ENCODE measurements at places on chromosomes 6 and 20.

DNA sequence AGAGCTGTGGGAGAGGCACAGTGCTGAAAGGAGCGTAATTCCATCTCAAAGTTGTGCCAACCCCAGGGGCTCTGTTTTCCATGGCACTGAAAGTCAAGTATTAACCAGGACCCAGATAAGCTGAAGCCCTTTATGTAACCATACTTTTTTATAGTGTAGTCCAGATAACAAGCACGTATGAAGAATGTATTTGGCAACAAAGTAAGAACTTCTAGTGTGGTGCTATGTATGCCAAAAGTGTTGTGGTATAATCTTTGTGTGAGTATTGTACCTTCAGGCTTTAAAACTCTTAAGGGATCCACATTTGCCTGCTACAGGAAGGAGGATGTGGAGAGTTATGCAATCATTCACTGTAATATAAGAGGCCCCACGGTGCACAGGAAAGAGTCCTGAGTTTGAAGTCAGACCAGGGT lies 129.4 kb downstream of the IBTK start:
- DNase-seq: no peak

- DNase-seq: no peak
Observed at GRCh38 chr20:56860413-56860812, 231.3 kb downstream of the TFAP2C start.

DNA sequence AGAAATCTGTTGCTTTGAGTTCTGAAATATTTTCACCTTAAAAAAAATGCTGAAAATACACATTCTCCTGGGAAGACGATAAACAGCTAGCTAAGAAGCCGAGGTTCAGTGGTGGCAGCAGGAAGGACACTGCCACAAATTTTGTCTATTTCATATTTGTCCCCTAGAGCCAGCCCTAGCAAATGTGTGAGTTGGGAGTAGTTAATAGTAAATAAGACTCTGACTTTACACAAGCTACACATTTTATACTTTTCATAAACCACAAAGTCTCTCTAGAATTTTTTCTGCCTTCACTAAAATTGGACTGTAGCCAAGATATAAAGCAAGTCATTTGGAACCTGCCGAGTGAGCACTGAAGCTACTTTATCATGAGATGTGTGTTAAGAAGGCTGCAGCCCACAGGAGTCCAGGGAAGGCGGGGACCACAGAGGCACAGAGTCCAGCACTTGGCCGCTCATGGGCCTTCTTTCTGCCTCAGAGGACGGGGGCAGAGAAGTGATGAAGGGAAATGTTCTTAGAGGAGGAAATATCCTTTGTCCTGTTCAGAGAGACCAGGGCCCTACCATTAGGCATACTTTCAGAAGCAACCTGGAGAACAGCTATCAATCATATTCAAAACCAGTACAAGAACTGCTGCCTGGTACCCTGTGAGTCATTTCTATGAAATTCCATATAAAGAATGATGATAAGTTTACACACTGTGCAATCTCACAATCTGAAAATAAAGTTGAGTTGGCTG lies 241.7 kb upstream of the TAB2 start:
- DNase-seq: no peak

GRCh38 chr20:13243826-13244376 lies 22.8 kb downstream of the ISM1 start:
- DNase-seq: no peak

GRCh38 chr20:13397300-13397724 lies 176.2 kb downstream of the ISM1 start:
- no peak for DNase-seq

DNA sequence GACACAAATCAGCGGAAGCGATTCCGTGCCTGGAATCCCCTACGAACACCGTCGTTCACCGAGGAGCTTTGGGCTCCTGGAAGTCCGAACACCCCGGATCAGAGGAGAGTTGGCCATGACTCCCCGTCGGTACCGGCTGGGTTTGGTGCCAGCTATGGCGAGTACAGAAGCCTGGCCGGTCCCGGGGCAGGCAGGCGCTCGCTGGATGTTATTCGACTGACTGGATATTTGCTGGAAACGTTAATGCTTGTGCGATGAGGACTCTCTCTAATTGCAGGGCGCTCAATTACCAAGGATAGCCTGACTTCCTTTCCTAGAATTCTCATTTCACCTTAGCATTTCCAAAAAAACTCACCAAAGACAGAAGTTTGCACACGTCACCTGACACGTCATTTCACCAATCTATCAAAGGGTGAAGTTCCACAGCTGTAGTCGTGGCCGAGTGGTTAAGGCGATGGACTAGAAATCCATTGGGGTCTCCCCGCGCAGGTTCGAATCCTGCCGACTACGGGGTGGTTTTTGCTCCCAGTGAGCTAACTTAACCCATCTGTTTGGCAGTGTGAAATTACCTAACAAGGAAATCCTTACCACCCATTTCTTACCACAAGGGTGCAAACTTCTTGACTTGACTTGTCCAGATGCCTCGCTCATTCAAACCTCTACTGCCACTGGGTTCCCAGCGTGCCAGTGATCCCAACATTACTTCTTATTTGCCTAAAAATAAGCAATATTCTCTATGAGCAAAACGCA lies 22.7 kb upstream of the ZNF184 start:
- no peak for DNase-seq

DNA sequence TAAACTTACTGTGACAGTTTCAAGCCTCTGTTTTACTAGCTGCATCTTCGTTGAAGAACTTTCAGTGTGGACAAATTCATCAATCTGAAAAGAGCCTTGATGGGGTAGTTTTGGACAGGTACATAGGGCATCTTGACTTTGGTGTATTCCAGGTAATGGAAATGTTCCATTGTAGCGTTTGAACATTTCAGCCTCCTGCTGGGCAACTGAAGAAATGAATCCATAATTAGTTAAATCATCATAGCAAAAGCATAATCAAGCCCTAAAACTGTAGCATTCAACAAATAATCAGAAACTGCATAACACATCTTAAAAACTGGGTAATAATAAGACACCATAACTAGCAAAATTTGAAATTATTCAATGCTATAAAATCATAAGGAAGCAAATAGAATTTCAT lies 86.2 kb downstream of the AHI1 start:
- no peak for DNase-seq

DNA sequence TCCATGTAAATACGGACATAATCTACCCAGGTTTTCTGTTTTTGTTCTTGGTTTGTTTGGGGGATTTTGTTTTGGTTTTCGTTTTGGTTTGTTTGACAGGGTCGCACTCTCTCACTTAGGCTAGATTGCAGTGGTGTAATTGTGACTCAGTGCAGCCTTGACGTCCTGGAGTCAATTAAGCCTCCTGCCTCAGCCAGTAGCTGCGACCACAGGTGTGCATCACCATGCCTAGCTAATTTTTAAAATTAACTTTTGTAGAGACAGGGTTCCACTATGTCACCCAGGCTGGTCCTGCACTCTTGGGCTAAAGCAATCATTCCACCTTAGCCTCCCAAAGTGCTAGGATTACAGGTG lies 37.8 kb upstream of the EYA4 start:
- no peak for DNase-seq

- no peak for DNase-seq
Observed at GRCh38 chr6:5630636-5631035, 369.3 kb downstream of the FARS2 start.

DNA sequence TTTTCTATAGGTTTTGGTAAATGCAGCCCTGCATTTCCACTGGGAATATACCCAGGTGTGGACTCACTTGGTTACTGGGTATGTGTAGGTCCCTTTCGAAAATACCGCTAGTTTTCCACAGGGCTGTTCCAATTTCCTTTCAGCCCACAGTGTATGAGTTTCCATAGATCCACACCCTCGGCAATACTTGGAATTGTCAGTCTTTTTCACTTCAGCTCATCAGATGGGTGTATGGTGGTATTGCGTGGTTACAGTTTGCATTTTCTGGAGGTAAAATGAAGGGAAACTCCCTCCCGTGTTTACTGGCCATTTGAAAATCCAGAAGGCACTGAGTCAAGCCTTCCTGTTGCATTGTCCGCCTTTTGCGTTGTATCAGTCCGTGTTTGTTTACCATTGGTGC lies 453.6 kb downstream of the CDH26 start:
- no peak for DNase-seq

GRCh38 chr6:32609731-32610640 lies 20.3 kb upstream of the HLA-DRB1 start:
- DNase-seq: peak; percentile 80

DNA sequence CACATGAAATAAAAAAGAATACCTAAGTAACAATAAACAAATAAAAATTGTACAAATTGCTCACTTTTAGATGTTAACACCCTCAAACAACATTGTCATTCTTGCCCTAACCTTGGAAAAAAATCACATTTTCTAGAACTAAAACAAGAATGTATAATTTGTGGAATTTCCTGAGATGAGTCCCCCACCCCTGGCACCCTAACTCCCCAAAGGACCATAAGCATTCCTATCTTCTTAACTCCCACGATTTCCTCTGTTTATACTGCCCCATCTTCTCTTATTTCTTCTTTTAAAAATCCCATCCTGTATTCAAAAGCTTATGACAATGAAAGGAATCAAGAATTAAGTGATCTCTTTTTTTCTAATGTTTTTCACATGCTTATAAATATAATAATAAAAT lies 70.9 kb downstream of the IBTK start:
- no peak for DNase-seq

GRCh38 chr20:49624317-49624716 lies 56.4 kb upstream of the PTGIS start:
- DNase-seq: no peak

- DNase-seq: no peak
Observed at GRCh38 chr6:17831135-17831534, 124.4 kb upstream of the NUP153 start.

- DNase-seq: no peak
Observed at GRCh38 chr6:14521141-14521540, 403.6 kb downstream of the CD83 start.

GRCh38 chr20:7411075-7411474 lies 529.2 kb downstream of the HAO1 start:
- DNase-seq: no peak

DNA sequence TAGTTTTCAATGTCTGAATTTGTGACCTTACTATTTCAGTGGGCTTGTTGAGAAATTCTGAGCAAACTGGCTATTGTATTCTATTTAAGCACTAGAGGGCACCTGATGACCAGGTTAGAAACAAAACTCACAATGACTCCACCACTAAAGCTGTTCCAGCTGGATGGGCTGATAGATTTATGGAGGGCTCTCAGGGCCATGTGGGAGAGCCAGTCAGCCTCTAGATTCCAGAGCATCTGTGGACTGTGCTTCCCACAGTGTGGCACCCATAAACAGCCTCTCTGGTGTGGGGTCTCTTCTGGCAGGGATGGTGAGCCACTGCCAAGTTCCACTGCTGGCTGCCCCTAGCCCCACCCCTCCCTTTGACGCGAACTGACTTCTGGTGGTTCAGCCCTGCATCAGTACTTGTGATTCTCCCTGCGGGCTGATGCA lies 29.2 kb downstream of the C6orf58 start:
- DNase-seq: no peak

GRCh38 chr6:107931894-107932293 lies 26.1 kb downstream of the SEC63 start:
- no peak for DNase-seq

DNA sequence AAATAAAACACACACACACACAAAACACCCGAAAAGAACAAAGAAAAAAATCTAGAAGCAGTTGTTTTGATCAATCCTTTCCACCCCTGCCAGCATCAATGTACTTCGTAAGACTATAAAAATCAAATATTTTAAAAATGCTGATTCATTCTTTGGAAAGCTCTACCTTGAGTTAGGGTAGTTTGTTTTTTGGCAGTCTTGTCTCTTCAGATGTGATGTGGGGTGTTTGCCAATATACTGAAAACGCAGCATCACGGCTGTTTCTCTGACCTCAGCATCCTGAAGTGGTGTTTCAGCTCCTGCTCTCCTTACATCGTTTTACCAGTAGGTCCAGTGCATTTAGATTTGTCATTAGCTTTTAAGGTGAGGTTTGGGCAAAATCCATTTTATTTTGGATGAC lies 526.0 kb downstream of the UTRN start:
- DNase-seq: no peak

- no peak for DNase-seq
Observed at GRCh38 chr6:166419717-166420116, 37.0 kb upstream of the MPC1 start.

- no peak for DNase-seq
Observed at GRCh38 chr6:13081189-13081563, 247.2 kb downstream of the TBC1D7 start.

- DNase-seq: no peak
Observed at GRCh38 chr6:169940481-169941271, 189.3 kb downstream of the ERMARD start.

DNA sequence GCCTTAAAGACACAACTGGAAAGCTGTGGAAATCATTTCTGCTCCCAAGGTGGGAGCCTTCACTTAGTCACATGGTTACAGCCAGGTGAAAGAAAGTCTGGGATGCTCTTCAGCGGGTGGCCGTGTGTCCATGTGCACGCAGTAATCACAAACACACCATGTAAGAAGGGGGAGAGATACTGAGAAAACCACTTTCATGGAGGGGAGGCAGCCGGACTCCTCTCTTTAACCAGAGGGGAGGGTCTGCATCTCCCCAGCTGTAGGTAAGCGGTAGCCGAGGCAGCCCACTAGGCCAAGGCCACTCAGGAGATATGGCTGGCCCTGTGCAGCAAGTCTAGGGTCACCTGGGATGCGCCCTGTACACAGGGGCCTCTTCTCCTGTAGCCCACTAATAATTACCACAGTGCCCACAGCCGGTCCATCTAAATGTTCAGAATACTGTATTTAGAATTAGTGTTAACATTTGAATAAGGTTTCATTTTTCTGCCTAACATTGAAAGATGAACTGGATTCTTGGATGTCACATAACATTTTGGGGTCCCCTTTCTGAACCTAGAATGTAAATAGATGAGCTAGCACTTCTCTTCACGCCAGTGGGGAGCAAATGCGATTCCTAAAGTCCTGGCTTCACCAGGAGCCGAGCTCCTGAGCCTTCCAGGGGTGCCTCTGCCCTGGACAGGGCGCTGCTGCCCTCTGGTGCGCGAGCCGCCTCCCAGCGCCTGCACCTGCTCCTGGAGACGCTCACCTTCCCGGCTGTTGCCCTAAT lies 15.9 kb downstream of the GPR31 start:
- DNase-seq: peak; percentile 49

DNA sequence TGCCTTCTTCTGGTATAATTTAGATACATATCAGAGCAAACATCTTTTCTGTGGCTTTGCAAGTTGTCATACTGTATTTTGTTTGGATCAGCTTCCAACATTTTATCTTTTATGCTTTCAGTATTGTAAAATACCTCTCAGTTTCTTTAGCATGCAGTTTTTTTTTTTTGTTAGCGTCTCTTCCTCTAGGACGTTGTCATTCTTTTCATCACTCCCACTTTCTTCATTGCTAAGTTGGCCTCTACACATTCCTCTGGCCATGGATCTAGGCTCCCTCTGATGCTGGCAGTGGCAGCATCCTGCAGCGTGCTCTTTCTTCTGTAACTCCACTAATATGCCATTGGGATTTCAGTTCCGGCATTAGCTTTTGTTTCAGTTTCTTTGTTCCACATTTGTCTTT lies 21.7 kb downstream of the RPRD1B start:
- DNase-seq: no peak

DNA sequence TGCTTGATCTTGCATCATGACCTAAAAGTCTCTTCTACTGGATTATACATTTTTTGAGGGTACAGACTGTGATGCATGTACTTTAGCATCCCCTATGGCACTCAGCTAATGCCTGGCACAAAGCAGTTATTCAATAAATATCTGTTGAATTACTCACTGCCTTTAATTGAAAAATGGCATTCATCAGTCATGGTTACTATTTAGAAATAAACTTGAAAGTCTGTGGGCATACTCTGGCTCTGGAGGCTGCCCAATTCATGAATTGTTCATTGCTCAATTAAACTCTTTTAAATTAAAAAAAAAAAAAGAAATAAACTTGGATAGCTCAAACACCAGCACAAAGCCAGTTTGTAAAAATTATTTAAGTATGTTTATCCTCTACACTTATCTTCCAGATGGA lies 40.0 kb downstream of the HEBP2 start:
- no peak for DNase-seq

All from central memory CD4-positive, alpha-beta T cell (primary cell).